Fibroblast of upper back skin (primary cell): ENCODE measurements at places on chromosomes 13 and 19.

- DNase-seq = peak; percentile 89
Observed at GRCh38 chr19:13163609-13164342, 13.6 kb downstream of the IER2 start.

GRCh38 chr19:35869327-35870123 lies 1.2 kb downstream of the APLP1 start:
- peak; percentile 52 for DNase-seq

DNA sequence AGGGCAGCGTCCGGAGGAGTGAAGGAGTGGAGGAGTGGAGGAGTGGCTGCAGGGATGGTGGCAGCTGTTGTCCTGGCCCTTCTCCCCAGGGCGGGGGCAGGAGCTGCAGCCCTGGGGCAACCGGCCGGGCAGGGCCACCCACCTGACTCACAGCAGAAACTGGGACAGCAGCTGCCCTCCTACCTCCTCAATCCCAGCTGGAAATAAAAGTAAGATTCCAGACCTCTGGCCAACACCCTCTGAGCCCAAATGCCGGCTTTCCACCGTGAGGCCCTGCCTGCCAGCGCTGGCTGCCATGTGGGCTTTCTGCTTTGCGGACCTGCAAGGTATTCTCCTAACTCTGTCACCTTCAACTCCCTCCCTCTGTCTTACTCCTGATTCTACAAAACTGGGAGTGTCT lies 3.3 kb upstream of the CLPP start:
- no peak for DNase-seq

DNA sequence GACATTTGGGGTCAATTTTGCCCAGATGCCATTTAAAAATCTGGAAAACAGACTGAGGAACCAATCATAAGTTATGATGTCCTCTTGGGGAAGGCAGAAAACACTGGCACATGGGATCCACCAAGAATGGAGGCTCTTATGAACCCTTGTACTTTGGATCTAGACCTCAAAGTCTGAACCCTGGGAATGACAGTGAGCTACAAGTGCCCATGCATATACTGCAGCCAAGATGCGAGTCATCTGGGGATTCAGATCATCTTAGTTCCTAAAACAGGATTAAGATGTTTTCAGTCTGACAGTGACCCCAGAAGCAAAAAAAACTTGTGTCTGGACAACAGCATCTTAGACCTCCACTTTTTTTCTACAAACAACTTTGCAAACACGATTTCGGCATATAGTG lies 100.2 kb upstream of the SIAH3 start:
- no peak for DNase-seq

GRCh38 chr19:28670836-28671235 lies 542.1 kb downstream of the UQCRFS1 start:
- DNase-seq = no peak

- DNase-seq = peak; percentile 77
Observed at GRCh38 chr19:44757057-44757734, 8.7 kb downstream of the BCL3 start.

DNA sequence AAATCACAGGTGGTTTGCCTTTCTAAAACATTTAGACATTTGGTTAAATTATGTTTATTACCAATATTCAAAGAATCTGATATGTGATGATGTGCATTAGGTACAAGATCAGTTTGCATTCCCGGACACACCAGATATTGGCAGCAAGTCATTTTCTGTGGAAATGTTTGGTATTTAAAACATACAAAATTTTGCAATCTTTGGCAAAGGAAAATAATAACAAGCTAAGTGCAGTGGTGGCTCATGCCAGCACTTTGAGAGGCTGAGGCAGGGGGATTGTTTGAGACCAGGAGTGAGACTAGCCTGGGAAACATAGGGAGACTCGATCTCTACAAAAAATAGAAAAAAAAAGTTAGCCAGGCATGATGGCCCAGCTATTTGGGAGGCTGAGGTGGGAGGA lies 29.1 kb upstream of the TSC22D1 start:
- DNase-seq = peak; percentile 22

GRCh38 chr19:7294558-7295212 lies 471 bp upstream of the INSR start:
- peak; percentile 31 for DNase-seq

GRCh38 chr13:99805361-99805760 lies 166.2 kb downstream of the ZIC5 start:
- DNase-seq = no peak

DNA sequence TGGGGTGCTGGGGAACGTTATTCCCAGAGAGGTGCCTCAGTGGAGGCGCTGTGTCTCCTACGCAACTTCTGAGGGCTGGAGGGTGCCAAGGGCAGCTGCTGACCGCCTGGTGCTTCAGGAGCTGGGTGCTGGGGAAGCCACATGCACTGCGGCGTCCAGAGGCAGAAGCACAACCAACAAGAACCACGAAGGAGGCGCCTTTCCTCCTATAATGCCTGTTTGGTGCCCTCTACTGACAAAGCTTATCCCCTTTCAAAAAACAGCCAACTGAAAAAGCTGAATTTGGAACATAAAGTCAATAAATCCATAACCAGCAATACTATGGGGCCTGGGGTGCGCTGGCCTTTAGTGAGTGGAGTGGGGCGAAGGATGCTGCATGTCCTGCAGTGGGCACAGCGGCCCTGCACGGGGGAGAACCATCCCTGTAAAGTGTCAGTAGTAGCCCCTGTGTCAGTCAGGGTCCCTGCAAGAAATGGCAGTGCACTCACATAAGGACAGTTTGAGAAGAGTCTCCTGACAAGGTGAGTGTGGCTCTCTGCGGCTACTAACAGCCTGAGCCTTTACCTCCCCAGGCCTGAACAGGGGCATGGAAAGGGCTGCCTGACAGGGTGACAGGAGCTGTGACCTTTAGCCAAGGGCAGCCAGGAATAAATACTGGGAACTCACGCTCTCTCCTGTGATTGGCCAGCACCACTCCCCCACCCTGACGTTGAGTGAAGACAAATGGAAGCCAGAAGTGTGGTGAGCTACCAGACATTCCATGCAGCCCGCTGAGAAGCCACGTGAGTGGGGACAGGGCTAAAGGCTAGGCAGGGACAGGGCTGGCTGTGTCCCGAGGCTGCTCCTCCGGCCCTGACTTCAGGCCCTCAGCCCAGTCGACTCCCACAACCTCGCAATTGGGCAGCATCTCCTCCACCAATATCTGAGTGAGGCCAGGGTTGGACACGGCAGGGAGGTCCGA lies 4.5 kb upstream of the B3GNT8 start:
- peak; percentile 25 for DNase-seq

DNA sequence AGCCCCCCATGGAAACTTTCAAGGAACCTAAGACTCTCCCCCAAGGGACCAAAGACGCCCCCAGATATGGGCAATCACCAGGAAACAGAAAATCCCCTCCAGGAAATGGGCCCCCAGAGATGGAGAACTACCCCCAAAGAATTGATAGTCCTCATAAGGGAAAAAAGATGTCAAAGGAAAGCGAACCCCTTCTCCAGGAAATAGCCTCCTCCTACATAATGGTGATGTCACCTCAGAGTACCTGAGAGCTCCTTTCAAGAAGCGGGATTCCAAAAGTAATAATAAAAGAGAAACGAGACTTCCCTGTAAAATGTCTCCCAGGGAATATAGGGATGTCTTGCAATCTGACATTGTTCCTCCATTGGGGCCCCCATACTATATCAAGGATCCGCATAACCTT lies 1.1 kb downstream of the CDKN2D start:
- DNase-seq = no peak

DNA sequence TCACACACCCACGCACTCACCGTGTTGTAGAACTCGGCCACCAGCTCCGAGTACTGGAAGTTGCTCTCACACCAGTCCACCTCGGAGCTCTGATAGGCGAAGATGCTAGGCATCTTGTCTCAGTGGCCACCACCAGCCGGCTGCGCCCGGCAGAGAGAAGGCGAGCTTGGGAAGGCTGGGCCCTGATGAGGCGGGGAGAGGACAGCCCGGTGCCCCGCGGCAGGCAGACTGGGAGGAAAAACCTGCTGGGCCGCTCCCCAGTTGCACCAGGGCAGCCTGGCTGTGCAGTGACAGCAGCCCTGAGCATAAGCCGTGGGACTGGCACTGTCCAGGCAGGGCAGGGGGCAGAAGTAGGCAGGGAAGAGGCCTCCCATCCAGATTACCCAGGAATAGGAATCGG lies at the start of gene ACER1:
ACER1 (minus strand) TSS at position 174 of the 400 bp plus-strand sequence; CDS start at position 113, 61 bp downstream.
- DNase-seq = no peak

DNA sequence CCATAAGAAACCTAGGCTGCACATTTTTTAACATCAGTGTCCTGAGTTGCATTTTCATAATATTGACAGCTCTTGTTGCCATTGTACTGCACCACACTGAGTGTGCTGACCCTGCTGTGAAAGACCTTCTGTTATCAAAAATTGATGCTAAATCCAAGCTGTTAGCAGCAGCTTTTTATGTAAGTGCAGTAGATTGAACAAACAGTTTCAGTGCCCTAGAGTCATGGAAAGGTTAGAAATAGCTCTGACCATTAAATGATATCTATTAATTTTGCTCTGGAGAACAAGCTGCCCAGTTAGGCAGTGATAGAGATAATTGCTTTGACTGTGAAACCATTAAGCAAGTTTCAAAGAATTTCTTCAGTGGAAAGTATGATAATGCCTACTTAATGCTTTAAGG lies 1289.2 kb upstream of the PCDH20 start:
- DNase-seq = no peak

DNA sequence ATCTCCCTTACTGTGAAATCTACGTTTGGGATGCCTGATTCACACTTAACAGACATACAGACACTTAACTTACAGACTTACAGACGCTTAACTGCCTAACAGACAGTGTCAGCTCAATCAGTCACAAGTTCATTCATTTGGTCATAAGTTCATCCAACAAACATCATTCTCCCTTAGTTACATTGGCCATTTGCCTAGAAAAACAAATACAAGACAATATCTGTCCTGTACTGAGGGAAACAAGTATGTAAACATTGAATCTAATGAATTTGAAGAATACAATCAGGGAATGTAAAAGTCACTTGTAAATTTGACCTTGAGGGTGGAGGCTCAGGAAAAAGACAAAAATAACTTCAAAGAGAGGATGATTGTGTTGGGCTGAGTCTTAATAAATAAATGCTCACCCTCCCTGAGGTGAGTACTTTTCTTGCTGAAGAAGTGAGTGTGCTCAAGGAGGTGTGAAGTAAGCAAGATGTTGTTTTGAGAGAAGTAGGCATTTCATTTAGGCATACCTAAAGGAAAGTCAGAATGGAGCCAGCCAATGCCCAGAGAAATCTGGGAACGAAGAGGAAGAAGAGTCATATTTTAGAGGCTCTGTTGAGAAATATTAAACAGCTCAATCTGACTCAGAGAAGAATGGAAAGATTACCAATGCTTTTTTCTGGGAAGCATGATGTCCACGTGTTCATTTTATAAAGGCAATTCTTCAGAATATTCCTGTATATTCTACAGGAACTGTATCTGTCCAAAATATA lies 958.4 kb upstream of the SLC10A2 start:
- DNase-seq = no peak

GRCh38 chr13:29791508-29791907 lies 58.9 kb downstream of the UBL3 start:
- no peak for DNase-seq

GRCh38 chr13:39110518-39111097 lies 72.4 kb downstream of the NHLRC3 start:
- no peak for DNase-seq

DNA sequence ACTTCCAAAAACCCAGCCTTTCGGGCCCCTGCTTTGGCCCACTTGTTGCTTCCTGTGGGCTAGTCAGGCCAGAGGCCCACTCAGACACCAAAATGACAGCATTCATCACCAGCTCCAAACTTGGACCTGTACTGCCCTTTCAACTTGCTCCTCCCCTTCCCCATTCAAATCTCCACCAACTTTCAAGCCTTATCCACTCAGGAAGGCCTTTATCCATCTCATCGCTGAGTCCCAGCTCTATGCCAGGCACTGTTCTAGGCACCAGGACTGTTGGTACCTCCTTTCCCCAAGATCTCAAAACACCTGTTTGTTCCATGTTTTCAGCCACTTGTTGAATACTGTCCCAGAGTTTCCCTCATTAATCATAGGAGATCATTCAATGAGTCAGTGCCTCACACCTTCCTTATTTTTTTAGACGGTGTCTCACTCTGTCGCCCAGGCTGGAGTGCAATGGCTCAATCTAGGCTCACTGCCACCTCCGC lies 1011.4 kb downstream of the UQCRFS1 start:
- no peak for DNase-seq

GRCh38 chr13:49643035-49643646 lies 14.8 kb downstream of the ARL11 start:
- DNase-seq = no peak

GRCh38 chr13:26061947-26062346 lies 10.1 kb upstream of the SHISA2 start:
- peak; percentile 77 for DNase-seq
